ENCODE measurements at places on chromosomes 12 and 14. TPM values are rescaled to one million over a fixed set of nuclear protein-coding genes. Genes with fewer than 3 reads are reported as not detected.
A peak's percentile ranks its signal among the peaks of the same experiment; 100 is the strongest.

FOXN4 gene
- total RNA-seq = 0.10 TPM

TMBIM4 gene
- 47.2 TPM for total RNA-seq

GRCh38 chr12:66667906-66668305 is 11.0 kb downstream of the GRIP1 start:
- no peak for DNase-seq

DNA sequence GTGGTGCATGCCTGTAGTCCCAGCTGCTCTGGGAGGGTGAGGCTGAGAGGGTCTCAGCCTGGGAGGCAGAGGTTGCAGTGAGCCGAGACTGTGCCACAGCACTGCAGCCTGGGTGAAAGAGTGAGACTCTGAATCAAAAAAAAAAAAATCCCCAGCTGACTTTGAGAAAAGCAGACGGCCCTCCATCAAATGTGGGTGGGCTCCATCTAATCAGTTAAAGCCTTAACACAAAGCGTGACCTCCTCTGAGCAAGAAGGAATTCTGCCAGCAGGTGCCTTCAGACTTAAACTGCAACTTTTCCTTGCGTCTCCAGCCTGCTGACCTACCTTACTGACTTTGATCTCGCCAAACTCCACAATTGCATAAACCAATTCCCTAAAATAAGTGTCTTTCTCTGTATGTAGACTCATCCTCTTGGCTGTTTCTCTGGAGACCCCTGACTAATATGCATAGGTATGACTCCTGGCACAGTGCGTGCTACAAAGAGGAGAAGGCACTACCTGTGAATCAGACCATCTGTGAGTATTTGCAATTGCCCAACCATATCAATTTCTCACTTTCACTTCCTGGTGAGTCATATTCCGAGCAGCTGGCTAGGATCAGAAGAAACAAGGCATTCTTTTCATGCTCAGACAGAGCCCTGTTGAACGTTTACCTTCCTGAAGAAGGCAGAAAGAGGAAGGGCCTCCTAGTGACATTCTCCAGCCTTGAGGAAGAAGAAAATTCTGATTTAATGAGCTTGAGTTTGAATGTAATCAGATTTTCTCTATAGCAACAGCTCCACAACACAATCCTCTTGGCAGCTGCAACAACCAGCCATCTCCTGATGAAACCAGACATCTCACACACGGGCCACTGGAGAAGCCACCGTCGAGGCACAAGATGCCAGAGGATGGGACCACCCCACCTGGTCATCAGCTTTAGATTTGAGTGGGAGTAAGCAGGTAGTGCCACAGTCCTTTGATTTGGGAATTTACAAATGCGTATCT is 54.3 kb downstream of the CLMN start:
- peak; percentile 62 for DNase-seq

AP5M1 gene
- total RNA-seq = 18.2 TPM

GARIN6 gene
- total RNA-seq = not detected

- no peak for DNase-seq
Observed at GRCh38 chr12:53484686-53485575, 14.3 kb downstream of the MAP3K12 start.

DNA sequence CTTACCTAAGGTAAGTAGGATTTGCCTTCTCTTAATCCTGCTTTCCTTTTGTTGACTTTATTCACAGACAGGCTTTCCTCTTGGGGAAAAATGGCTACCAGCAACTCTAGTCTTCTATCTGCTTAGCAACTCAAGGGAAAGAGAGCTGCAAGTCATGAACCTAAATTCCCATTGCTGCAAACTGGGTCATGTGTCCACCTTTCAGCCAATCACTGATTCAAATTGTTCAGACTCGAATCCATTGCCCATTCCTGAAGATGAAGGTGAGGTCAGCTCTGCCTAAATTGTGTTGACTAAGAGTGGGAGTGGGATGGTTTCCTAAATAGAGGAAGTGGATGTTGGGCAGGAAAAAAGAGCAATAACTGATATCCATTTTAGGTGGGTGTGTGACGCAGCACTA is 7.7 kb downstream of the FBXW8 start:
- no peak for DNase-seq

ACVRL1 gene
- total RNA-seq = 46.8 TPM

DNA sequence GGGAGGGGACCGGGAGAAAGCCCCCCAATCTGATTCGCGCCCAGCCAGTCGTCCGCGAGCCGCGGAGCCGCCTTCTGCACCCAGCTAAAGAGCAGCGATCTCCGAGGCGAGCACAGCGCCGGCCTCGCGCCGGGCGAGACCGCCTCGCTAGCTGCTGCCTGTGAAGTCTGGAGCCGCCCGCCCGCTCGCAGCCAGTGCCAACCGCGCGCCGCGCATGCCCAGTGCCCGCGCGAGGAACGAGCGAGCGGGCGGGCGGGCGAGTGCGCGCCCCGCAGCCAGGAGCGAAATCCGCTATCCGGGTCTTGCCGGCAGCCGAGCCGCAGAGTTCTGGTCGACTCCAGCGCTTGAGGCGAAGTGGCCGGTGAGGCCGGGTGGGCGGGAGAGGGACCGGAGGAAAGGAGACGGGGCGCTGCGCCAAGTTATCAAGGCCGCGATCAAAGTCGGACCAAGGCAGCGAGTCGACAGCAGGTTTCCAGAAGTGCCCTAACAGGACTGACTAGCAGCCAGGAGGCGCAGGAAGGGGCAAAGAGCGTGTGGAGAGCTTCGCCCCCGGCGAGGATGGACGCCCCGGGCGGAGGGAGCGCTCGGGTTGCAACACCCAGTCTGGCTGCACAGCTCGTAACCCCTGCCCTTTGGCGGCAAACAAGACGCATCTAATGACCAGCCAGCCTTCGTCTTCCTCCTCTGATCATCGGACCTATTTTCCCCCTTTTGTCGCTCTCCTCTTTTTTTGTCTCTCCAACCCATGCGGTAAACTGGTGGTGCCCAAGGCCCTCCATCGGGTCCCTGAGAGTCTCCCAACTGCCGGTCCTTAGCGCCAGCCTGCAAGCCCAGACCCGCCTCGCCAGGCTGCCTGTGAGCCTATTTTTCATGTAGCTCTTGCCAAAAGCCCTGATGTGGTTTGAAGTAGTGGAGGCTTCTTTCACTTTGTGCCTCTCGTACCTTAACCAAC is at the start of gene EPS8:
TSS of gene EPS8 (minus strand) at position 169 of the 952 bp plus-strand sequence. CDS start 106,437 bp downstream, outside the sequence.
- peak; percentile 86 for DNase-seq

METTL17 gene
- 34.0 TPM for total RNA-seq

DNA sequence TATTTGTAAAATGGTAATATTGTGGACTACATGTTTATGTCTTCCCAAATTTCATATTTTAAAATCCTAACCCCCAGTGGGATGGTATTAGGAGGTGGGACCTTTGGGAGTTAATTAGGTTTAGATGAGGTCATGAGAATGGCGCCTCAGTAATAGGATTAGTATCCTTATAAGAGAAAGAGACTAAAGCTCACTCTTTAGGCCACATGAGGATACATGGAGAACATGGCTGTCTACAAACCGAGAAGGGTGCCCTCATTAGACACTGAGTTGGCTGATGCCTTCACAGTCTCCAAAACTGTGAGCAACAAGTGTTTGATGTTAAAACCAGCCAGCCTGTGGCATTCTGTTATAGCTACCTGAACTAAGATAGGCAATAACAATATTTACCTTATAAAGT is 58.3 kb upstream of the OTOGL start:
- no peak for DNase-seq

CFAP73 gene
- not detected for total RNA-seq

TMEM19 gene
- 36.8 TPM for total RNA-seq

ACRBP gene
- 0.99 TPM for total RNA-seq

DNA sequence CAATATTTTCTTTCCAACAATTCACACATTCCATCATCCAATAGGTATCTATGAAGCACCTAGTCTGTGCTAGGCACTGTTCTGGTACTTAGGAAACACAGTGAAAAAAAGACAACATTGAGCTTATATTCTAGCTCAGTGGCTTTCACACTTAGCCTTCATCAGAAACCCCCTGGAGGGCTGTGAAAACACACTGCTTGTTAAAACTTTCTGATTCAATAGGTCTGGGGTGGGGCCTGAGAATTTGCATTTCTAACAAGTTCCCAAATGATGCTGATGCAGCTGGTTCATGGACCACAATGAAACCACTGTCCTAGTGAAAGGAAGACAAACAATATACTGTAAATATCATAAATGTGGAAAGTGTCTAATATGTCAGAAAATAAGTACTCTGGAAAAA is 5.9 kb downstream of the VTI1B start:
- DNase-seq = no peak

DNA sequence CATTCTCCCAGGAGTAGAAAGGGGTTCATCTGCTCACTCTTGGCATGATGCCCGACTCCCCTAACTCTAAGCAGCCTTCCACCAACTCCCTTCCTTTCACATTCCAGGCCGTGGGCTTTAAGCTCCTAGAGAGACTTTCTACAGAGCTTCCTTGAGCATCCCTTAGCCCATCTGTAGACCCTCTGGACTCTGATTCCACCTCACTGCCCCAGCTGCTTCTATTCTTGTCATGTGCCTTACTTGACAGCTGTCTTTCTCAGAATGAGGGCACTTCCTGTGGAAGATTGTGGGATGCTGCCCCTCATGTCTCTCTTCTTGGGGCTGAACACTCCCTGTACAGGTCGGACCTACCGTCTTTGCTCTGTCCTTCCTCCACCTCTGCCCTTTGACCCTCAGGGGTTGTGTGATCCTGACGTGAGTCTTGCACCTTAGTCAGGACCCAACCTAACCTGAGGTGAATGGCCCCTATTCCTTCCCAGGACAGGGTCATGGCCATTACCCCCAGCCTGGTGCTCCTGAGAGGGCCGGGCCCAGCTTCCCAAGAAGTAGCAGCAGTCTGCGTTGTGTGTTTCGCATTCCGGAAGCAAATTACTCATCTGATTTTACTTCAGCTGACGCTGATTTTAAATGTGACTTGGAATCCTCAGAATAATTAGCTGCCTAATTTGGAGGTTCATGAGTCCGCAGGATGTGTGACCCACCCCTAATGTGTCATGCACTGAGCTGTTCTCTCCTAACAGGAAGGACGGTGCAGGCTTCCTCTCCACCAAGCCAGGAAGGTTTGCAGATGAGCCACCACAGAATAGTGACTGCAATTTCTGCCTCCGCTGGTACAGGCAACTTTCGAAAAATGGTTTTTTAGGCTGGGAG is 2.7 kb upstream of the GALNT6 start:
- DNase-seq = no peak

- DNase-seq = no peak
Observed at GRCh38 chr12:5197131-5197530, 153.5 kb downstream of the KCNA5 start.

FGD4 gene
- 21.9 TPM for total RNA-seq

RFX4 gene
- total RNA-seq = not detected

OTOGL gene
- 0.30 TPM for total RNA-seq

GRCh38 chr12:125148316-125148715 is 83.1 kb downstream of the AACS start:
- DNase-seq = no peak

RILPL1 gene
- 7.9 TPM for total RNA-seq

MYL2 gene
- 43.5 TPM for total RNA-seq

DNA sequence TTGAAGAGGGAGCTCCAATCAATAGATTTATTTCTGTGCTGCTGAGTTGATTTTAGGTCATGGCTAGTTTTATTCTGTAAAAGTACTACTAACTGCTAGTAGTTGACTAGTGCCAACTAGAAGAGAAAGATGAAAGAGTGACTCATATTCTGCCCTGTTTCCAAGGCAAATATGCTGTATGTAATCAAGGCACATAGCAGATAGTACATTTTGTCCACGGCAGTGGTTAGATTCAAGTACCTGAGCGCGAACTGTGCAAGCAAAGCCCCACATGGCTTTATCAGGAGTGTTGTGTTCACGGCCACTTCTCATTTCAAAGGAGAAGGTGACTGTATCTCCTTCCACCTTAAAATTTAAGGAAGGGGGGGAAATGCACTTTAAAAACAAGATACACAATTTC is 126.8 kb downstream of the TRAFD1 start:
- DNase-seq = no peak

MBD6 gene
- 13.0 TPM for total RNA-seq

DNA sequence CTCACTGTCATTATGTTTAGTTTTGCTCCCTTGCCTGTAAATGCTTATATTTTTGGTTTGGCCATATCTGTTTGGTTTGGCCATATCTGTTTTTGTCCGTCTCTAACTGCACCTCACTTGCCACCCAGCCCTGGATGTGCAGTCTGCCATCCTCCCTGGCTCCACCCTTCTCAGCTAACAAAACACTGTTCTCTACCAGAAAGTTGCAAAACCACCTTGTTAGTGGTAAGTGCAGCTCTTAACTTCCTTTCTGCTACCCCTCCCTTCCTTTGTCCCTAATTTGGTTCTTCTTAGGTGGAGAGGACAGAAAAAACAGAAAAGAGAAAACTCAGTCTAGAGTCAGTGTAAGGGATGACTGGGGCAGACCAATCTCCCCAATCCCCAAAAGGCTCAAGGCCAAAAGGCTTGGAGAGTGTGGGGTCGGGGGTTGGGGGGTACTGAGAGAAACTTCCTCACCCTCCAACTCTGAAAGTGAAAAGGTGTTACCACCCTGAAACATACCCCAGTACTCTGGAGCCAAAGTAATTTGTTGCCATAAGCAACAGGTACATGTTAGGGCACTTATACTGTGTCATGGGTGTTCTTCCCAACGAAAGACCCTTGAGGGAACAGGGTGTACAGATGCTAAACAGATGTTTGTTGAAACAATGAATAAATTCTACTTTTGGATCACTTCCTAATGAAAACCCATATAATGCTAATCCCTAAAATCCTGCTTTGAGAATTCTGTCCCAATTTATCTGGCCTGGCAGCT is 5.0 kb downstream of the BIN2 start:
- no peak for DNase-seq

ERP27 gene
- total RNA-seq = 1.9 TPM

DNA sequence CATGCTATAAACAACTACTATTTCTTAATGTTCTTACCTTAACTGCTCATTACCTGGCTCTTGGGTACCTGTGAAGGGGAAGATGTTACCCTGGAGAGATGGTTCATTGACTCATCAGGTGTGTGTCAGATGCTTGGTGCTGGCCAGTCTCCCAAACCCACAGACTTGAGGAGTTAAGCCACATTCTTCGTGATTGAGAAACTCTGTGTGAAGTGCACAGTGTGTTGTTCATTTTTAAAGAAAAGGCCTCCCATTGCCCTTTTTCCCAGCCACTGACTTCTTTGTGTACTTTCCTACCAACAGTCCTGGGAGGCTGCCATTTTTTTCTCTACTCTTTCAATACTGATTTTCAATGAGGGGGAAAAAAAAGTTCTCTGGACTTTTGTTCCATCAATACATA is 3.2 kb downstream of the MGST1 start:
- DNase-seq = no peak

GRCh38 chr14:104557086-104557485 is 22.5 kb upstream of the C14orf180 start:
- DNase-seq = no peak

GRCh38 chr14:89190765-89191513 is 226.1 kb downstream of the FOXN3 start:
- DNase-seq = no peak

DNA sequence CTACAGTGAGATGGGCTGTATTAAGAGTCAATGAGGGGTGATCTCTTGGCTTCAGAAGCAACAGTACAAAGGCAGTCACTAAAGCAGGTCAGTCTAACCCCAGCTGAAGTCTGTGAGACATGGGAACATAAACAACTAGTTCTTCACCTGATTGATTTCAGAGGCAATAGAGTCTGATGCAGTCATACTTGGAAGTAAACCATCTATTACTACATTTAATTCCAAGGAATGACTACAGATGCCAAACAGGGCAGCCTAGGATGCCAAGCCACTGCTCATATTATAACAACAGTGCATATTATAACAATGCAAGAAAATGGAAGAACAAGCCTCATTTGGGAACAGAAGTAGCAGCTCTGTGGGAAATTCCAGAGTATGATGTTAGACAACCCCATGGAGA is 35.8 kb downstream of the GRIN2B start:
- DNase-seq = no peak

Data from skin of body (tissue), 3 donors.